ENCODE measurements at places on chromosomes 5 and 9. TPM values are rescaled to one million over a fixed set of nuclear protein-coding genes. Genes with fewer than 3 reads are reported as not detected.

IL4 gene
- not detected for polyA plus RNA-seq

HMGCR gene
- 72.2 TPM for polyA plus RNA-seq

DAB2 gene
- polyA plus RNA-seq, result 6.4 TPM

CYLC2 gene
- not detected for polyA plus RNA-seq

SLC9A3 gene
- polyA plus RNA-seq, result 0.39 TPM

WDR38 gene
- not detected for polyA plus RNA-seq

FAM221B gene
- 0.09 TPM for polyA plus RNA-seq

PFN3 gene
- polyA plus RNA-seq, result 3.1 TPM

PDE8B gene
- polyA plus RNA-seq, result 0.91 TPM

PPP3R2 gene
- not detected for polyA plus RNA-seq

ANKRD34B gene
- 1.7 TPM for polyA plus RNA-seq

EGFLAM gene
- not detected for polyA plus RNA-seq

BARHL1 gene
- not detected for polyA plus RNA-seq

GAS1 gene
- polyA plus RNA-seq, result 1.4 TPM

SPINK7 gene
- not detected for polyA plus RNA-seq

PDCD1LG2 gene
- polyA plus RNA-seq, result not detected

KIF24 gene
- polyA plus RNA-seq, result 1.0 TPM

SOHLH1 gene
- polyA plus RNA-seq, result not detected

PCDHGB2 gene
- 0.87 TPM for polyA plus RNA-seq

ZNF300 gene
- polyA plus RNA-seq, result 15.1 TPM

HRH2 gene
- polyA plus RNA-seq, result 8.8 TPM

C5orf46 gene
- 0.42 TPM for polyA plus RNA-seq

ANKRD31 gene
- polyA plus RNA-seq, result 0.30 TPM

CDH9 gene
- 0.26 TPM for polyA plus RNA-seq

CARTPT gene
- polyA plus RNA-seq, result not detected

CLIC3 gene
- polyA plus RNA-seq, result 0.57 TPM

MEF2C gene
- polyA plus RNA-seq, result 1.6 TPM

GRXCR2 gene
- polyA plus RNA-seq, result not detected

SLC6A19 gene
- polyA plus RNA-seq, result not detected

ABITRAM gene
- polyA plus RNA-seq, result 10.1 TPM

NR6A1 gene
- polyA plus RNA-seq, result 44.2 TPM

PRELID2 gene
- 7.3 TPM for polyA plus RNA-seq

SPATA6L gene
- 1.9 TPM for polyA plus RNA-seq

FREM1 gene
- polyA plus RNA-seq, result 0.78 TPM

CKMT2 gene
- polyA plus RNA-seq, result 2.1 TPM

TEX48 gene
- polyA plus RNA-seq, result not detected
